Foreskin melanocyte (primary cell): ENCODE measurements at places on chromosomes 5 and 9.

- DNase-seq = no peak
Observed at GRCh38 chr5:151958111-151958510, 33.5 kb upstream of the GLRA1 start.

- no peak for DNase-seq
Observed at GRCh38 chr5:32848681-32849080, 137.6 kb downstream of the NPR3 start.

DNA sequence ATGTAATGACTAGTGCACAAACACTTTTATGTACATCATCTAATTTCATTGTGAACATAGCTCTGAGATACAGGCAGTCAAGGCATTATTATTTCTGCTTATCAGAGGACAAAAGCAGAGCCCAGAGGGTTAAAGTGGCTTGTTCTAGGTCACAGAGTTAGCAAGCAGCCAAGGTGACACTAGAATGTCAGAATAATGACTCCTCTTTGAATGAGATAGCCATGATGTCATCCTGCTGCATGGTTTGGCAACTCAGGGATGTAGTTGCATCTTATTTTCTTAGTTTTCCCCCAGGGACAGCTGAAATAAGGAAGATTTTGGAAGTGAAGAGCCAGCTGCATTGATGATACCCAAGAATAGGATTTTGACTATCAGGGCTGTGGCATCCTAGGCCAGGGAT is 54.4 kb downstream of the KCNV2 start:
- no peak for DNase-seq

- no peak for DNase-seq
Observed at GRCh38 chr5:147963948-147964693, 57.8 kb upstream of the C5orf46 start.

- DNase-seq = no peak
Observed at GRCh38 chr5:134007581-134008265, 2.9 kb upstream of the VDAC1 start.

DNA sequence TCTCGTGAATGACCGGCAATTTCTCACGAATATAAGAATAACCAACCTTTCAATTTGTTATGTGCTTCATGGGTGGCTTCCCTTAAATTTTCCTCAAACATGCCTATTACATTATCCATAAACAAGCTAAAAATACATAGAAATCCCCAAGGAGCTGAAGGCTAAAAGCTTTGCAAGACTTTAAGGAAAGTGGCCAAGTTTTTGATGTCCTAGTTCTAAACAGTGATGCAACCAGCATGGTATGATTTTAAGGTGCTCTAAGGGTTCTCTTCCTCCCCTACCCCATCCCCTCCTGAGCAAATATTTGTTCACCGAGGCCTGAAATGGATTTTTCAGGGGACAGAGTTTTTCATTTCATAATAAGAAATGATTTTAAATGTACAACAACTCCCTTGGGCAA is 79.8 kb downstream of the RGS7BP start:
- no peak for DNase-seq

GRCh38 chr9:93061791-93062763 is 3.6 kb downstream of the SUSD3 start:
- DNase-seq = no peak

DNA sequence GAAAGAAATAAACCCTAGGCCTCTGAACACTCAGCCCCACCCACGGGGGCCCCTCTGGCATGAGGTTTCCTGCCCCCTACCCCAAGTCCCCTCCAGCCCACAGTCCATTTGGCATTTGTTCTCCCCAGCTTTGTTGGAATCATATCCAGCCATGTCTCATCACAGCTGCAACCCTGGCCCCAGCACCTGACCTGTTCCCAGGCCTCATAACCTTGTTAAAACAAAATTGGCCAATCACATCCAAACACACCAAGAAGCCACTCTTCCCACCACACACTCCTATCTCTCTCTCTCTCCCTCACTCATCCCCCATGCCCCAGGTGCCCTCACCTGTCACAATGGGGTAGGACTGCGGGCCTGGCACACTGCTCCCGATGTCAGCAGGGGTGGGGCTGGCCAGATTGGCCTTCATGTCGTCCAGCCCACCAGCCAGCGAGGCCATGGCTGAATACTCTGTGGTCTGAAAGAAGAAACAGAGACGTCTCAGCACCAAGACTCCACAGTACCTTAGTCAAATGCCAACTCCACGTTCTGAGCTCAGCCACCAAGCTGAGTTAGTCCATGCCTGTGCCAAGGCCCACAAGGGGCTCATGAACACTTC is 110.9 kb downstream of the PAX5 start:
- no peak for DNase-seq

DNA sequence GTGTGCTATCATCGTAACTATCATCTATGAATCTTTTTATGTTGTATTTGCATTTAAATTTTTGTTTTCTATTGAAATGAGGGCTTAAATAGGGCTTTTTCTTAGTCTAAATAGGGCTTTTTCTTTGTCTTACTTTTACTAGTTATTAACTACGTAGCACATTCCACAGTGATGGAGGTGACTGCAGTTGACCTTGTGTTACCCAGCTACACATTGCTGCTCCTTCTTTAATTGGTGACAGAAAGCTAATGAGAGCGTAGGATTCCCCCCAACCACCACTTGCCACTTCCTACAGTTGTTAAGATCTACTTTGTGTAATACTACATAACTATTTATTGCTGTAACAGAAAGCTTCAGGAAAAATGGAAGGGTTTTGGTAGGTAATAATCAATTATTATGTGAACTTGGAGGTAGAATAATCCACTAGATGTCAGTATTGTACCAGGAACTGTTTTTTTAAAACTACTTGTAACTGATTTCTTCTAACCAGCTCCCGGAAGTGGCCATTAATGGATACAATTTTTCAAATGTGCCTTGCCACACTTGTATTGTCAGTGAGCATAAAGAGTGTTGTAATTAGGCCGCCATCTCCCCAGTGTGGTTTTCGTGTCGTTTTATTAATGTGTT is 18.0 kb downstream of the MTRR start:
- DNase-seq = peak; percentile 48

DNA sequence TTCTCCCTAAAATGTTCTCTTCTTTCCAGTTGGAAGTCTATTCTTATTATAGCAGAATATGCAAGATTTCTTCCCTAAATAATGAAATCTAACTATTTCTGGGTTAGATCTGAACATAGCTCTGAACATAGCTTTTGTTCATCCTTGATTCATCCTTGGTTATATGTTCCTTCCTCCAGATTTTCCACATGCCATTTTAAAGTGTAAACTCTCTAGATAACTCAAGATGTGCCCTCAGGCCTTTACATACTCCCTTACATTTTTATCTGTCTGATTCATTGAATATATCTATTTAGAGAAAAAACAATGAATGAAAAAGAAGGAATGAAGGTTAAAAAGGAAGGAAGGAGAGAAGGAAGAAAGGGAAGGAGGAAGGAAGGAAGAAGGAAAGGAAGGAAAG is 100.9 kb downstream of the FBXO38 start:
- peak; percentile 44 for DNase-seq

DNA sequence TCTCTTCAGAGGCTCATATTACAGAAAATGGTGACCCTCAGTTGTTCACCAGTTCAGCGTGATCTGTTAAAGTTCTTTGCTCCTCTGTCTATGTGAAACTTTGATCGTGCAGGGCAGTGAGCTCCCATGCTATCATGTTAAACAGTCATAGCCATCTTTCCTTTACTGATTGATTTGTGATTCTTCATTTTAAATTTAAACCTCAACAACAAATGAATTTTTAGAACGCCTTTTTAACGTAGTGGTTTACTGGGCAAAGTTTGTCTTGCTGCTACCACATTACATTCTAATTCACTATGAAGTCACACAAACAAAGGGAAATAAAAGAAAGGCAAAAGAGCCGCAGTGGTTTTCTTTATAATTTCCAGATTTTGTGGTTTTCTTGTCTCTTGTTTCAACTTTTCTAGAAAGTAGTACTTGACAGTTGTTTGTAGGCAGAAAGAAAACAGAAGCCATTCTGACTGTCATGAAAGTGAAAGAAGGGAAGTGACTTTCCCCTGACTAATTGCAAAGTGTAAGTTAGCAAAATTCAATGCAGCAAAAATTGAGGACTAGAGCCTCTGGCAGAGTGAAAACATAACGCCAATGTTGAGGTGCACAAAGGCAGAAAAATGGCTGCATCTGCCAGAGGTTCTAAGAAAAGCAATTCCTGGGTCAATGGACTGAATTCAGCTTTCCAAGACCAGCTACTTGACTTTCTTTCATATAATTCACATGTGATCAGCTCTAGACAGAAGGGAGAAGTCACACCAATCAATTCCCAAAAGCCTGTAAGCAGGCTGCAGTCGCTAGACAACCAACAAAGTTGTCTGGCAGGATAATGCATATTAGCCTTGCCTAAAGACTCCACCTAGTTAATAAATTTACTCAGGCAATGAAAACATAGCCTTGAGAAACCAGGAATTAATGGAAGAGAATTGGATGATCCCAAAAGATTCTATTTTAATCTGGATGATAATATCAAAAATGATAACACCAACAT is 7.1 kb upstream of the IFNA6 start:
- no peak for DNase-seq

DNA sequence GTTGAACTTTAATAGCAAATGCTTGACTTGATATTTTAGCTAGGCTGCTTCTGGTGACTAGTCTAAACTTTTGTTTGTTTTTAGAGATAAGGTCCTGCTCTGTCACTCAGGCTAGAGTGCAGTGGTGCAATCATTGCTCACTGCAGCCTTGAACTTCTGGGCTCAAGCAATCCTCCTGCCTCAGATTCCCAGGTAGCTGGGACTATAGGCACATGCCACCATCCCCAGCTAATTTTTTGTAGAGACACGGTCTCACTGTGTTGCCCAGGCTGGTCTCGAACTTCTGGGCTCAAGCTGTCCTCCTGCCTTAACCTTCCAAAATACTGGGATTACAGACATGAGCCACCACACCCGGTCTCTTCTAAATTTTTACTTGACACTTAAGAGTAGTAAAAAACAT is 20.7 kb downstream of the CDC37L1 start:
- DNase-seq = no peak

DNA sequence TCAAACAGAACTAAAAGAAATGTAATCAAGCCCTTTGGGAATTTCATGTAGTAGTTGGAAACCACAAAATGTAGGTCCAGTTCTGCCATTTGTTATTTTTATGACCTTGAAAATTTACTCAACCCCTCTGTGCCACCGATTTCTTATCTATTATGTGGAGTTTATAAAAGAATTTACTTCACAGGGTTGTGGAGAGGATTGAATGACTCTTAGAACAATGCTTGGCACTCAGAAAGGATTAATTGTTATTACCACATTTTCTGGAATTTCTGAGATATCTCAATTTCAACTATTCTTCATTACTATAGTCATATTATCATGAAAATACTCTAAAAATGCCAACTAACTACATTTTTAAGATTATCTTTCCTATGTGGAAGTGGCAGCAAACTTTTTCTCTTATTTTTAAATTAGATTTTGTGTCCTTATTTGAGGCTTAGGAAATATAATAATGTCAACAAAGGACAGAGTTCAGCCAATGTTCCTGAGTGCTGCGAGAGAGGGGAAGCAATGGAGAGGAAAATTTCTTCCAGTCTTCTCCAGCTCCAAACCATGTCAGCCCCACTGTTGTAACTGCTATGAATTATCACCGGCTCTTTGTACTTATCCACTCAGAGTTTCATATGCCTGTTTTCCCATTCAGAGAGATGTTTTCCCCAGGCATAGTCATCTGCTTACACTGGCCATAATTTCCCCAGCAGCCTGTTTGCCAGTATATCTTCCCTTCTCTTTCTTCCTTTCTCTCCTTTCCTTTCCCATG is 525.6 kb downstream of the SPATA31D1 start:
- no peak for DNase-seq

DNA sequence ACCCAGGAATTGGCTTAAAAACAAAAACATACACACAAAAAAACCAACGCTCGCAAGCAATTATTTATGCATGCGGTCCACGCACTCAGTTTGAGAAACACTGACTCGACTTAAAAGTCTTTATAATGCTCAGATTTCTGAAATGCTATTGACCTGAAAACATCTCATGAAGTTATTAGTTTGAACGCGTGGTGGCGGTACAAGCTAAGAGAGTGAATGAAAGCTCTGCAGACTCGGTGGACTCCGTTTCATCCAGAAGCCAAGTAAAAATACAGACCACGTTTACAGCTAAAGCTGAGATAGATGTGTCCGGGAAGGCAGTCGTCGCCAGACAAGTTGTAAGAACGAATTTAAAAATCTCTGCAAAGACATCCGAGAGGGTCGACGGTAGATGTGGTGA is at the start of gene PCDHB6:
Gene PCDHB6 (plus strand): TSS at position 246 of the 400 bp plus-strand sequence. CDS start 201 bp downstream, outside the sequence.
- no peak for DNase-seq

DNA sequence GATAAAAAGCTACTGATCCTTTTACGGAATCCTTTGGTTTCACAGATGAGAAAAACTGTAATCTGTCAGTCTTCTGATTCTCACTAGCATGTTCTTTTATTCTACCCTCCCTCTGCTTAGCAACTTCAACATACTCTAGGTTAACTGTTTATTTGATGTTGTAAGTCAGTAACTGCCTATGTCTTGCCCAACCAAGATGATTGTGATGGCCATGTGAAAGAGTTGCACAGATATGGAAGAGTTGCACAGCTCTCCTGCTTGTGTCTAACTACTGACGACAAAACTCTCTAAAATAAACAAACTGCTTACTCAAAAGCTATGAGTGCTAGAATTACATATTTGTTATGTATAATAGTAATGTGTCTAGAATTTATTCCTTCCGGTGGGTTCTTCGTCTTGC is 227.3 kb upstream of the DAB2 start:
- DNase-seq = no peak

DNA sequence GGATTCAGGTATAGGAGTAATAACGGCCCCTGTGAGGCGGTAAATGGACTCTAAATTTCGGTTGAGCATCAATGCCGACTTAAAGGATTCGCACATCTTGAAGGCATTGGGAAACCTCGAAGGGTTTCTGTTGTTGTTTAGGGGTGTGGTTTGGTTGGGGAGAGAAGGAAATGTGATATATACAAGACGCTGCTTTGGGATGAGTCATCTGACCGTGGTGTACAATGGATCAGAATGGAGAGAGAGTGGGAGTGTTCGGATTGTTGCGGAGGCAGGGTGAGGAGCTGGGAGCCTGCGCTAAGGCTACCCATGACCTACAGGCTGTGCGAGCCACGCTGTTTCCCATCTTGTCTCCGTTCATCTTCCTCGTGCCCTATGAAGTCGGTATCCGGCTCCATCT is 60.4 kb upstream of the ERCC6L2 start:
- DNase-seq = no peak

GRCh38 chr5:1059884-1060263 is 51.3 kb downstream of the NKD2 start:
- DNase-seq = no peak

DNA sequence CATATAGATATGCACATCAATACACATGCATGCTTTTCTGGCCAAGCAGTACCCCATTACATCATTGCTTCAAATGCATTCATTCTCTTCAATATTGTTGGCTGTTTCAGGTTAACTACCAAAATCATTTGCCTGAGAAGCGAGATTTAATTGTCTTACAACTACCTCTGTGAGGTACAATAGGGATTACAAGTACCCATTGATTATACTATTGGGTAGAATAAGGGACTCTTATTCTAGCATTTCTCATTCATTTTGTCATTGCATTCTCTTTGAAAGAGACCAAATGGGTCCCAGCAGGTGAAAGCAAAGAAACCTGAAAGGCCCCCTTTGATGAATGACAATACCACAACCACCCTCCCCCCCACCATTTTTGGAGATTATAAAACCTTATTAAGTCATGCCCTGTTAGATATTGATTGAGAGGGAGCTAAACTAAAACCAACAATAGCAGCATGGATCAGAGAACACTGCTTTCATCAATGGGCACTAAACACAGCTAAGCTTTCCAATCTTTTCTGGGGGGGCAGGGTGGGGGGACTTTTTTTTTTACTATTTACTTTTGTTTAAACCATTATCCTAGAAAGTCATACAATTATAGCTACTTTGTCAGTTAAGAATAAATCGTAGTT is 375.0 kb upstream of the CCNH start:
- no peak for DNase-seq
